Right kidney (tissue), 9 donors: ENCODE measurements at places on chromosomes 6 and 20.

GRCh38 chr20:47783828-47784598 lies 1.3 kb downstream of the SULF2 start:
- no peak for DNase-seq

- no peak for DNase-seq
Observed at GRCh38 chr20:64058536-64058935, 4.5 kb upstream of the TCEA2 start.

DNA sequence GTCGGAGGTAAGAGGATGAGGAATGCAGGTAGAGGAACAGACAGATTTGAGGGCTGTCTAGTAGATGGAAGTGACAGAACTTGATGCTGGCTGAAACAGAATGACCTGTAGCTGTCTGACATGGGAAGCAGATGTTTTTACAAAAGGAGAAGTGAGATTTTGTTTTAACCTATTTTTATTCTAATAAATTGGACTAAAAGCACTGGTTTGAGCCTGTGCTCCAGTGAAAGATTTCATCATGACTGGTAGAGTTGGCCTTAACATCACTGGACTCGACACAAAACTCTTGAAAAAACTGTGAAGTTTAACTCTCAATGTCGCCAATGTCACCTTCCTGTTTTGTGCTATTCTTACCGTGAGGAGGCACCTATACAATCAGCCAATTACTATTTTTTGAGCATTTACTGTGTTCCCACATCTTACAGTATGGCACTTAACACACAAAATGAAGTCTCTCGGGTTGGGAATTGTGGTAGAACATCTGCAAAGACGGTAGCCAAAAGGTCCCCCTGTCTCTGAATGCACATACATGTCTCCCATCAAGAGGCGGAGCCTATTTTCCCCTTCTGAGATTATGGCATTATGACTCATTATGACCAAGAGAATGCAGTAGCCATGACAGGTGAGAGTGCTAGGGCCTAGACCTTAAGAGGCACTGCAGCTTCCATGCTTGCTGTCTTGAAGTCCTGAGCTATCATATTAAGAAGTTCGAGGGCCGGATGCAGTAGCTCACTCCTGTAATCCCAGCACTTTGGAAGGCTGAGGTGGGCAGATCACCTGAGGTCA lies 93.2 kb downstream of the FOXF2 start:
- DNase-seq, result no peak

- DNase-seq, result no peak
Observed at GRCh38 chr6:131015630-131016263, 47.3 kb downstream of the EPB41L2 start.

GRCh38 chr20:37837924-37838323 lies 65.0 kb upstream of the VSTM2L start:
- DNase-seq, result no peak

- no peak for DNase-seq
Observed at GRCh38 chr6:111228094-111228493, 140.8 kb downstream of the SLC16A10 start.

DNA sequence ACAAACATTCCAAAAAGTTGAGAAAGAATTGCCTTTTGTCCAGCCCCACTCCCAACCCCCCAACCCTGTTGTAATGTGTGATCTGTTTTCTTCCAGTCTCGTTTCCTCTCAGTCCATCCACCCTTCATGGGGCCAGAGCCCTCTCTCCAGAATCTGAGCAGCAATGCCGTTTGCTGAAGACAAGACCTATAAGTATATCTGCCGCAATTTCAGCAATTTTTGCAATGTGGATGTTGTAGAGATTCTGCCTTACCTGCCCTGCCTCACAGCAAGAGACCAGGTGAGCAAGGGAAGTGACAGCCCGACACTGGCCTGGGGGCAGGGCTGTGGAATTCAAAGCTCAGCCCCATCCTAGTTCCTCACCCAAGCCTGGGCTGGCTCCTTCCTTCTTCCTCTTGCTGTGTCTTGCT lies 7.8 kb downstream of the MAVS start:
- DNase-seq, result no peak

DNA sequence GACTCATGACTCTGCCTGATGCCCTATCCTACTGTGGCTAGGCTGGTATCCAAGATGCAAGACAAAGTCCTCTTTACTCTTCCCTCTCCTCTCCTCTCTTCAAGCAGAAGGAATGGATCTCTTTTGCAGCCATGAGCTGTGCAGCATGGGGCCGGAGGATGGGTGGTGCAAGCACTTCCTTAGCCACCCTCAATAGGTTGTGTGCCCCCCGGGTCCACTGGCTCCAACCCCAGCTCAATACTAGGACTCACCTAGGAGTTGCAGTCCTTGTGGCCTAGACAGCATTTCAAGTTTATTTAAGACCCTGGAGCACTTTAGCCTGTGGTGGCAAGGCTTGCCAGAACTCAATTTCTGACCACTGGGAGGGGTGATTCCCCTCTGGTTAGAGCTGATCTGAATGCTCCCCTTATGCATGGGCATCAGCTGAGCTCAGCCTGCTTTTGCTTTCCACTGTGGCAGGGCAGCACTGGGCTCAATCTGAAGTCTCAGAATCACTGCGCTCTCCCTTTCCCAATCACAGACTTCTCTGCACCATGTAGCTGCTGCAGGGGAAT lies 29.0 kb upstream of the GRM4 start:
- no peak for DNase-seq

DNA sequence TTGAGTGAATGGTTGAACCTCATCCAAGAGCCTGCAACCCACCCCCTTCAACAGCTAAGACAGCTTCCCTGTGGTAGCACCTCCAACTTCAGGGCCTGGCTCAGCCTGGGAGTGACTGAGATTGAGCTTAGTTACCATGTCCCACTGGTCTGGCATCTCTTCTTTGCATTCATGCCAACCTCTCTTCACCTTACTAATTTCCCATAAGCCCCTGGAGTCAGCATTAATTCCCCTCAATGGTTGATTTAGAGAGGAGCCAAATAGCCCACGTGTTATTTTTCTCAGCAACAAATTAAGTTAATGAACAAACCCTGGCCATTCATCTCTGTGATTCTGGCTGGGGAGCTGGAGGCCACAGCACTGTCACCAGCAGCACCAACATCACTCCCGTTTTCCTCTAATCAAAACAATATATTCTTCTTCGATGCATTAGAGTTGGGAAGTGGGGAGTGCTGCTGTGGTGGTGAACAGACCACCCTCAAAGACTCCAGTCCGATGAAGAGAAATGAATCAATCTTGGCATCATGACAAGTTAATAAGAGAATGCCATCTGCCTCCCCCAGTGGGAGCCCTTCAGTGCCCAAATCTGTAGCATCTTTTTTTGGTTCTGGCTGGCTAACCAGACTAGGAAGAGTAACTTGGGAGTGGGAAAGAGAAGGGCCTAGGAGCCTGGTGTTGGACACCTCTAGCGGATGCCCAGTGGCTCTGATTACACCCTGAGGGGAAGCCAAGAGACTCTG lies 316.9 kb upstream of the RNF24 start:
- DNase-seq, result no peak
